IPS DF 19.7 (cell line): ENCODE measurements at places on chromosomes 5 and 9.

DNA sequence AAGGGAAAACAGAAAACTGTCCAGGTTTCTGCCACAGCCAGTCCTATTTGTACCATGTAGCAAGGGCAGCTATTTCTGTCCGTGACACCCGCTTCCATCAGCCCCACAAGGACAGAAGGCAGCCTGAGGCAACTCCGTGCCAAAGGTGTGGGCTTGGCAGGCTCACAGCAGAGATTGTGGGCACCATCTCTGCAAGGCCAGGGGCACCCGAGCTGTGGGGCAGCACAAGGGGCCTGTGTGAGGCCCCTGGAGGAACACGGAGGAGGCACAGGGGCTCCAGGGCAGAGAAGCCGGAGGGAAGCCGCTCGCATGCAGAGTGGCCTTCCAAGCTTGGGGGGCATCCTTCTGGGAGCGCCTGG lies 43.5 kb downstream of the COL23A1 start:
- no peak for DNase-seq

DNA sequence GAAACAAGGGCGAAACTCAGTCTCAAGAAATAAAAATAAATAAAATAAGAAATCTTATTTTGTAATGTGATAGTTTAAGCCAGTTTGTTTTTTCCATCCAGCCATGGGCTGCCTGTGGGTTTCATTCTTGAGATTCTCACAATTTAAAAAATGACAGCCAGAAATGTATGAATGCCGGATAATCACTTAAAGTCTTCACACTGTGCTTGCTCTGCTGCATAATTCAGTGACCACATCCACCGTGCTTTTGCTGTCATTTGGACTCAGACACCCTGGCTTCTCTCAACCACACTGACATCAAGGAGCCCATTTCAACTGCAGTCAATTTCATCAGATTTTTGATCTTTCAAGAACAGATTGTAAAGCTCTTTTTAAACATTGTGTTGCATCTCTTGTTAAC lies 61.0 kb upstream of the DAPK1 start:
- DNase-seq, result no peak

GRCh38 chr9:96009690-96010472 lies 134.4 kb downstream of the ERCC6L2 start:
- DNase-seq, result no peak

DNA sequence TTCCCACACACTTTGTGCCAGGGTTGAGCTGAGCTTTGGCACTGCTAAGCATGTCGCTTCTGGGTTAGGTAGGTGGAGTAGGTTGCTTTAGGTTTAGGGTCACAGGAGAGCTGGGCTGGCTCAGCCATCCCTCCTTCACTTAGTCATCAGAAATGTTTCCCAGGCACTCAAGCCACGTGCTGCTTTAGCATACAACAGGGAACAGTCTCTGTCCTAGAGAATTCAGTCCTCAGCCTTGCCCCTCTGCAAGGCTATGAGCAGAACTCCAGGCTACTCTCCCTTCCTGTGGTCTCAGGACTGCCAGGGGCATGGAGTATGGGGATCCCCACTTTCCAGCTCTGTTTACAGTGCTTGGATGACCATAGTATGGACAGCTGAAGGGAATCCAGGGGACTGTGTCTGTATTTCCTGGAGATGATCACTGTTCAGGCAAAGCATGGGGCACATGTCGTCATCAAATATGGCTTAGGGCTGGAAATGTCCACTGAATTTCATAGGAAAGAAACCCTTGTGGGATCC lies 7.5 kb upstream of the ANKRD33B start:
- DNase-seq, result no peak

DNA sequence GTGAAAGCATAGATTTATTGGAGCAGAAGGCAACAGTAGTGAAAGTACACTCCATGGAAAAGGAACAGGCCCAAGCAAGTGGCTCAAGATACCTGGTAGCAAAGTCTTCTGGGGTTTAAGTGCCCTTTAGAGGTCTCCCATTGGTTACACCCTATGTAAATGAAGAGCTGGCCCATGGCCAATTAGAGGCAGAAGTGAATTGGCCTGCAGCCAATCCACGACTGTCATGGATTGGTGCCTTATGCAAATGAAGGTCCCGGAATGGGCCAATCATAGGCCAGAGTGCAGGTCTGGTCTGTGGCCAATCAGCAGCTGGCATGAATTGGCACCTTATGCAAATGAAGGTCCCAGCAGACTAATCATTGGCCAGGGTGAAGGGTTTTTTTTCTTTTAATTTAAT lies 64.2 kb upstream of the PCSK5 start:
- DNase-seq, result no peak

GRCh38 chr9:125909459-125909858 lies 162.3 kb downstream of the PBX3 start:
- DNase-seq, result no peak

- DNase-seq, result no peak
These were observed 84.7 kb upstream of the MAST4 start for GRCh38 chr5:66511491-66511890.

DNA sequence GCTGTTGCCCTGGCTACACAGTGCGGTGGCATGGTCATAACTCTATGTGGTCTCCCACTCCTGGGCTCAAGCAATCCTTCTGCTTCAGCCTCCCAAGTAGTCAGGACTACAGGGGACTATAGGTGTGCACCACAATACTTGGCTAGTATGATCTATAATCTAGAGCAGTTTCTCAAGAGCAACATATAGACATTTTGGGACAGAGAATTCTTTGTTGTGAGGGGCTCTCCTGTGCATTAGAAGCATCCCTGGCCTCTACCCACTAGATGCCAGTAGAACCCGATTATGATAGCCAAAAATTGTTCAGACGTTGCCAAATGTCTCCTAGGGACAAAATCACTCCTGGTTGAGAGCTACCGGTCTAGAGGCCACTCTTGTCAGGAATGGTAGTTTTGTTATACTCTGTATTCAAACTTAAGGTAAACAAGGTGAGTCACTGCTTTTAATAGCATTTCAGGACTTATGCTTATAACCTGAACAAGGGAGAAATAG lies 7.2 kb downstream of the ANKHD1 start:
- DNase-seq, result no peak

DNA sequence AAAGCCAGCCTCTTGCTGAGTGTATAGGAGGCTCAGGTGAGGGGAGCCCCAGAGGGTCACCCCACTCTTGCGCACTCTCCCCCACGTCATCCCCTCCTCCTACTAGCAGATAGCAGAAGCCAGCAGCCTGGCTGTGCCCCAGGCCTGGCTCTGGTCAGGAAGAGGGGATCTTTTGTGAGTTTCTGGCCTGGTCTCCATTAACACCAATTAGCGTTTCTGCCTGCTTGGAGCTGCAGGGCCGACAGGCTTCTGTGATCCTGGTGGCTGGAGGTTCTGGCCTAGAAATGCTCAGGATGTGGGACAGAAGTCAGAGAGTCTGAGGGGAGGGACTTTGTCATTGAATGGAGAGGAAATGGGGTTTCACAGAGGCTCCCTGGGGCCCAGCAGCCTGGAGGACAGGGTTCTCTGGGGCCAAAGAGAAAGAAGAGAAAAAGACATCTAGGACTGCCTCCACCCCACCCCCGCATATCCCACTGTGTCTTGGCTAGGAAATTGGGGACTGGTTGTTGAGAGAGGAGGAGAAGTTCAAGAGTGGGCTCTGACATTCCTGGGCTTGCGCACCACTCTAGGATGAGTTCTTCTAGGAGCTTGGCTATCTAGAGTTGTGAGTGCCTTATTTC lies 47.5 kb upstream of the ARAP3 start:
- no peak for DNase-seq

- no peak for DNase-seq
These were observed 598.7 kb upstream of the SGCD start for GRCh38 chr5:155728146-155728856.

GRCh38 chr5:119343766-119344165 lies 12.1 kb upstream of the TNFAIP8 start:
- DNase-seq, result no peak

- DNase-seq, result no peak
These were observed 26.0 kb downstream of the GPBP1 start for GRCh38 chr5:57199866-57200265.

GRCh38 chr5:154478224-154478565 lies at the start of gene HAND1:
HAND1 (minus strand) TSS chr5:154478227; CDS start chr5:154478008, 219 bp downstream.
- DNase-seq, result no peak

DNA sequence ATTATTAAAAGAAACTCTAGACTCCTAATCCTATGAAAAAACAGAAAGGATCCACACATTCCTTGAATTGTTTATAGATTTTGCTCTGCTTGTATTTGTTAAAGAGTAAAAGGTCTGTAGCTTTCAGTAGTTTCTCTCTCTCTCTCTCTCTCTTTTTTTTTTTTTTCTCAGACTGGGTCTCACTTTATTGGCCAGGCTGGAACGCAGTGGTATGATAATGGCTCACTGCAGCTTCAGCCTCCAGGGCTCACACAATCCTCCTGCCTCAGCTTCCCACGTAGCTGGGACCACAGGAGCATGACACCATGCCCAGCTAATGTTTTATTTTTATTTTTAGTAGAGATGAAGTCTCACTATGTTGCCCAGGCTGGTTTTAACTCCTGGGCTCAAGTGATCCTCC lies 9.3 kb downstream of the UGT3A2 start:
- DNase-seq, result no peak

DNA sequence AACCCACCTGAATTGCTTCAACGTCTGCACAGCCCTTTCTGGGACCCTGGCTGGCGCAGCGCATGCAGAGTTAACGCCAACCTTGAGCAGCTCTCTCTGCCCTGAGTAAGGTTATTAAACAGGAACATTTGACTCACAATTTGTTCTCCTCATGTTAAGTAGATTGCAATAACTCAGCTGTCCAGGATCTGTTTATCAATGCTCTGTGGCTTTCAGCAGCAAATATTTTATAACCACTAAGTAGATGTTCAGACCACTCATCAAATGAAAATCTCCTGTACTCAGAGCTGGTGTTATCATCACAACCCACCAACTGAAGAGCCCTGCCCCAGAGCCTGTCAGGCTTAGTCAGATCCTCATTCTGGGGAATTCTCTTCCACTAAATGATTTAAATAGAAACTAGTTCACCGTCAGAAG lies 403.0 kb downstream of the ZNF608 start:
- no peak for DNase-seq

GRCh38 chr5:101520417-101520816 lies 617.3 kb upstream of the ST8SIA4 start:
- DNase-seq, result no peak

GRCh38 chr5:10740384-10740783 lies 20.6 kb downstream of the DAP start:
- no peak for DNase-seq

DNA sequence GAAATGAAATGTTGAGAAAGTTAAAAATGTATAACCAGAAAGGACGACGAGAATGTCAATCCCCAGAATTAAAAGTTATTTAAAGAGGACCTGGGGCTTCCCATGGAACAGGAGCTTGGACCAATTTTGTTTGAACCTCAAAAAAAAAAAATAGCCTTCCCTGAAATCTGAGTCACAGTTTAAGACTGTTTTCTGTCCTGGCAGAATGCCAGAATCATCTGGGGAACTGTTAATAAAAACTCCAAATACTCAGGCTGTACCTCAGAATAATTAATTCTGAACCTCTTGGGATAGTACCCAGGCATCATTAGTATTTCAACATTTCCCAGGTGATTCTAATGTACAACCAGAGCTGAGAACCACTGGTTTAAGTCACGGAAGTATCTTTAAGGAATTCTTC lies 102.2 kb upstream of the SLCO6A1 start:
- no peak for DNase-seq

DNA sequence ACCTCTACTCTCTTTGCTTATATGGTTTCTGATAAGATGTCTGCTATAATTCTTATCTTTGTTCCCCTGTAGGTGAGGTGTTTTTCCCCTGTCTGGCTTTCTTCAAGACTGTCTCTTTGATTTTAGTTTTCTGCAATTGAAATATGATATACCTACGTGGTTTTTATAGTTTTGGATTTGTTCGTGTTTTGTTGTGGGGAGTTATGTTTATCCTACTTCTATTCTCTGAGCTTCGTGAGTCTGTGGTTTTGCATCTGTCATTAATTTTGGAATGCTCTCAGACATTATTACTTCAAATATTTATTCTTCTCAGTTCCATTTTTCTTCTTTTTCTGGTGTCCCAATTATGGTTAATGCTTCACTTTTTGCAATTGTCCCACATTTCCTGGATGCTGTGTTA lies 521.3 kb downstream of the KCTD16 start:
- no peak for DNase-seq

GRCh38 chr5:113067635-113068344 lies 91.2 kb downstream of the DCP2 start:
- no peak for DNase-seq

- DNase-seq, result no peak
These were observed 535.8 kb downstream of the CYLC2 start for GRCh38 chr9:103530934-103531333.

GRCh38 chr9:38337706-38338264 lies 54.7 kb upstream of the ALDH1B1 start:
- no peak for DNase-seq

DNA sequence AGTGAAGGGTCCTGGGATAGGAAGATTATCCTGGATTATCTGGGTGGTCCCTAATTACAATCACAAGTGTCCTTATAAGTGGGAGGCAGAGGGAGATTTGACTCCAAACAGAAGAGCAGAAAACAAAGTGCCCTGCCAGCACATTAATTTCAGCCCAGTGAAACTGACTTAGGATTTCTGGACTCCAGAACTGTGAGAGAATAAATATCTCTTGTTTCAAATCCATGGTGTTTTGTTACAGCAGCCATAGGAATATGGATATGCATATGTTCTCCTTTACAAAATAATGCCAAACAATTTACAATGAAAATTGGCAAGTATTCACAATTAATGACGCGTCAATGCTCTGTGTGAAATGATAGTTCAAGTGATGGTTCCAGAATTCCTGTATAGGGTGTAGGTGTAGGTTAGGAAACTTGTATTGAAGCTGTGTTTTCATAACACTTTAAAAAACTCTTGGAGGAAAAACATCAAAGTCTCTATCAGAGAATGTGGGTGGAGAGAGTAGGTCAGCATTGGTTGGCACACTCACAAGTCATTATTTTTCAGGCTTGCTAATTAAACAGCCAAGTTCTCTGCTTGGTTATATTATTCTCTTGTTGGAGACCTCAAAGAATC lies 19.9 kb upstream of the PLPP1 start:
- DNase-seq, result no peak

DNA sequence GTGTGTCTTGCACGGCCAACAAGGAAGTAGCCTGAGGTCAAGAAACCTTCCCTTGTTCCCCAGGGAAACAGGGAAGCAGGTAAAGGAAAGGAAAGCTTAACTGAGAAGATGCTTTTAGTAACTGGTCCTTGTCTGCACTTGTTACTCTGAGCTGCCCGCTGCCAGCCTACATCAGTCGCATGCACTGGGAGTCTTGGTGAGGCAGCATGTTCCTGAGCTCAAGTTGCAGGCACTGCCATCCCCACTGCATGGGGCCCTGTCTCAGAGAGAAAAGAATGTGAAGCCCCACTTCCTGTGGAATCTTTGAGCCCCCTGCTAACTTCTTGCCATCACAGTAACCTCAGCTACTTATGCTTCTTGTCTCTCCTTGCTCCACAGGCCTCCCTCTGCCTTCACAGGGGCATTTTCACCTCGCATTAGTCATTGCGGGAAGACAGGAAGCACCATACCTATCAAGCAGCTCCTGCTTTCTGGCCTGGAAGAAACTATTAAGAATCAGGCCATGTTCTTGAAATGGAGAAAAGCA lies 344.1 kb upstream of the ADAMTSL1 start:
- DNase-seq, result no peak

DNA sequence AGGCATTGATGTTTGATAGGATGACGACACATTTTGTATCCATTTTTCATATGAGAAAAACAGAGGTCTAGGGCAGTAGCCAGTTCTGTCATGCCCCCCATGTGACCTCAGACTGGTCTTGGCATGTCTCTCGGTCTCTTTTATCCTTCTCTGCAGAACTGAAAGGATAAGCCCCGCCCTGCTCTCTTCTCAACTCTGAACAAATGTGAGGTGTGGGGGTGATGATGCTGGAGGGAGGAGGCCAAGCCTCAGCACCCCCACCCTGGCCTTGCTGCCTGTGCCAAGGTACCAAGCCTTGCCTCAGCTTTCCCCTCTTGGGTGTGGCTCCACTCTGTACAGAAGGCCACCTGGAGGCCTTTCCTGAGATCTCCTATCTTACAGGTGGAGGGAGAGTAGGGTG lies 19.5 kb upstream of the CRB2 start:
- no peak for DNase-seq
